Effector memory CD8-positive, alpha-beta T cell (primary cell): ENCODE measurements at places on chromosomes 1 and 21.

- no peak for DNase-seq
Observed at GRCh38 chr1:107702946-107703571, 261.9 kb downstream of the VAV3 start.

GRCh38 chr1:163060343-163061007, 8.7 kb upstream of the RGS4 start:
- DNase-seq: no peak

DNA sequence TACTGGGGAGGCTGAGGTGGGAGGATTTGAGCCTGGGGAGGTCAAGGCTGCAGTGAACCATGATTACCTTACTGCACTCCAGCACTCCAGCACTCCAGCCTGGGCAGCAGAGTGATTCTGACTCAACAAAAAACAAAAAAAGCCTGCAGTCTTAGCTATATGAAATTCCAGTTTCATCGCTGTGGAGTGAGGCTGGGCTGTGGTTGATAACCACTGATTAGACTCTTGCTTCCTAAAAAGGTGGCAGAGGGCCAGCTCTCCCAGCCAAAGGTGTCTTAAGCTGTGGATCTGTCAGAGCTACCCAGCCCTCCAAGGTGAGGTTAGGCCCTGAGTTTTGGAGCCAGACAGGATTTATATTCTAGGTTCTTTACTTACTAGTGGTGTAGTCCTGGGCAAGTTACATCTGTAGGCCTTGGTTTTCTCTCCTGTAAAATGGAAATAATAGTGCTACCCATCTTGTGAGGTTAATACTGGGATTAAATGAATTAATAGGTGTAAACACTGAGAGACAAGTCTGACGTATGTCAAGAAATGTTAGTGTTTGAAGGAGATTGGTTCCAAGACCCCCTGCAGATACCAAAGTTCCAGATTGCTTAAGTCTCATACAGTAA, 35.9 kb downstream of the TMCC2 start:
- DNase-seq: no peak

DNA sequence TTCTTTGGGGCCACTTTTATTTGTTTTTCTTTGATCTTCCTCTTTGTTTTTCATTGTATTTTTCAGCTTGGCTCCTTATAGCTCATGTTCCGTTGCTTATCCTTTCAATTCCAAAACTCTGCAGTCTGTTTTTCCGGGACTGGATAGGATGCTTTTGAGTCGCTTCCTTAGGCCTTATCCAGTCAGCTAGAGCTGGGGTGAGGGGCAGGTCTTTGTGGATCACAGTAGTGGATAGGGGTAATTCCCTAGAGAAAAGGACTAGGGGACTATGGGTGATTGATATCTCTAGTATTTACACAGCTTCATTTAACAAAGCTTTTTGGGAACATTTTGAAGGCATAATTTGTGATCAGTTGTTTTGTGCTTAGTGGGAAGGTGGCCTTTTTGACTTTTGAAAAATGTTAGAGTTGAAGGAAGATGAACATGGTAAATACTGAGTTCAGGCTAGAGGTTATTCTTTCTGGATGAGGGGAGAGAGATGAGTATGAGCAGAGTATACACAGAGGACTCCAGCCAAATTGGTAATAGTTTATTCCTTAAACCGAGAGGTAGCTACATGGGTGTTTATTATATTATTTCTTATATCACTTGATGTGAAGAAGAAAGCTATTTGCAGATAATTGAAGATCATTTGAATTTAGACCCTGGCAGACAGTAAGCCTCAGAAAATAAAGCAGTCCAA, 22.5 kb downstream of the CEP350 start:
- DNase-seq: no peak

DNA sequence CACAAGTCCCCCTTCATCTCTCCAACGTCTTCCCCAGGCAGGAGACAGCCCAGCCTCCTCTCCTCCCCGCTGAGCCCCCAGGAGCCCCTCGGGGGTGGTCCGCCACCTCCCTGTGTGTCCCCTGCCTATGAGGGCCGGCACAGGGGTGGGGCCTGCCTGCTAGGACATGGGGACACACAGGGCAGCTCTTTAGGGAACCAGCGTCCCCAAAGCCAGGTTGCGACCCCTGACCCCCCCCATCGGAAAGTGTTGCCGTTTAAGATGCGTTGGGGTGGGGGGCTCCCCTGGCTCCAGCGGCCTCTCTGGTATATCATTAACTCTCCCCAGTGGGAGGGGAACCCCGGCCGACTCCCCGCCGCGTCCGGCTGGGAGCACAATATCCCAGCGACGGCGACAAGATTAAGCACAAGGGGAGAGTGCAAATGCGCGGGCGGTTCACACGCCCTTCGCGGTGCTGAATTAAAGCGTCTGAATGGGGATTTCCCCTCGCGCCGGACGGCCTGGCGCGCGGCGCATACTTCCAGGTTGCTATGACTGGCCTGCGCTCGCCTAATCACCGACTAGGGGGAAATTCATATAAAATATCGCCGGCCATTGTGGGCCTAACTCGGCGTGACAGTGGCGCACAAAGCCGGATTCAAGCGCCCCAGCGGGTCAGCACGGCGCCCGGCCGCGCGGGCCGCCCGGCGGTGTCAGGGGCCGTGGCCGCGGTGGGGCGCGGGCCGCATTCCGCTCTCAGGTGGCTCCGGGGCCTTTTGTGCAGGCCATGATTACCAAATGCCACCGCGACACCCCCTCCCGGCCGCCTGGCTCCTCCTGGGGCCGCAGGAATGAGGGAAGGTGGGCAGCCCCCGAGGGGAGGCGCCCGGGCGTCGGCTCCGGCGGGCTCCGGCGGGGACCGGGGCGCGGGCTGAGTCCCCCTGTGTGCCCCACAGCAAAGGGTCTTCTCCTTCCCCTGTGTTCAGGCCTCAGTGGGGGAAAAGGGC, 30.9 kb downstream of the WNT3A start:
- no peak for DNase-seq

GRCh38 chr1:185500001-185500626, 183.1 kb upstream of the IVNS1ABP start:
- no peak for DNase-seq

GRCh38 chr1:113931451-113931851, 2.3 kb downstream of the HIPK1 start:
- no peak for DNase-seq

GRCh38 chr1:86567341-86567740, 20.5 kb downstream of the CLCA4 start:
- no peak for DNase-seq

- DNase-seq: no peak
Observed at GRCh38 chr1:115744646-115745275, 23.8 kb downstream of the CASQ2 start.

DNA sequence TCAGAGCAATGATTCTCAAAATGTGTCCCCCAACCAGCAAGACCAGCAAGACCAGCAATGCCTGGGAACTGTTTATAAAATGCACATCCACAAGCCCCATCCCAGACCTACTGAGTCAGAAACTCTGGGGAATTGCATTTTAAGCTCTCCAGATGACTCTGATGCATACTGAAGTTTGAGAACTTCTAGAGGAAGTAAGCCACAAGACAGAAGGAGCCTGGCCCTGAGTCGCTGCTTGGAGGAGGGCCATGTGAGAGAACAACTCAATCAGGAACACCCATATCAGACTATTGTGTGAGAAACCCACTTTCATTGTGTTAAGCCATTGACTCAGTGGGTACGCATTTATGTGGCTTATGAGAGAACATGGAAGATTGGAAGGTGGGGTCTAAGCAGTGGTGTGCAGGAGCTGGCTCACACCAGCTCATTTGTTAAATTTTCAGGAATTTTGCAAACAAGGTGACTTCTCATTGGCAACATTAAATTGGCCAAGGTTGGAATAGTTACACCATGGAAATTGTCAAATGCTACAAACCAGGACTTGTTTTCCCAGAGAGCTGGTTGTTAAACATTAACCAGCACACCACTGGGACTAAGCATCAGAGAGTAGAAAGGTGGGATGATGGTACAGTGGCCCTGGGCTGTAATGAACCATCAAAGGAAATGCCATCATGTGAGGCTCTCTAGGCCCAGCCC, 38.9 kb downstream of the ATP1A1 start:
- DNase-seq: no peak

DNA sequence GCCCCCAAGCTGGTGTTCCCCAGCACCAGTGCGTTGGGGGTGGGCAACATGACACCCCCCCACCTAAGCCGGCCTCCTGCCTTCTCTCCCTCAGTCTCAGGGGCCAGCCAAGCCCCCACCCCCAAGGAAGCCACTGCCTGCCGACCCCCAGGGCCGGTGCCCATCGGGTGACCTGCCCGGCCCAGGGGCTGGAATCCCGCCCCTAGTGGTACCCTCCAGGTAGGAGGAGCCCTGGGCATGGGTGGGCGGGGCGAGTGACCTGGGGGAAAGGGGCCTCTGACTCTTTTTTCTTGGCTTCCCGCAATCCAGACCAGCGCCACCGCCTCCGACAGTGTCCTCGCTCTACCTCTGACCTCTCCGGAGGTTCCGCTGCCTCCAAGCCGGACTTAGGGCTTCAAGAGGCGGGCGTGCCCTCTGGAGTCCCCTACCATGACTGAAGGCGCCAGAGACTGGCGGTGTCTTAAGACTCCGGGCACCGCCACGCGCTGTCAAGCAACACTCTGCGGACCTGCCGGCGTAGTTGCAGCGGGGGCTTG, 1.3 kb upstream of the EFNA4 start:
- no peak for DNase-seq
